ENCODE measurements at places on chromosomes 5 and 9.

DNA sequence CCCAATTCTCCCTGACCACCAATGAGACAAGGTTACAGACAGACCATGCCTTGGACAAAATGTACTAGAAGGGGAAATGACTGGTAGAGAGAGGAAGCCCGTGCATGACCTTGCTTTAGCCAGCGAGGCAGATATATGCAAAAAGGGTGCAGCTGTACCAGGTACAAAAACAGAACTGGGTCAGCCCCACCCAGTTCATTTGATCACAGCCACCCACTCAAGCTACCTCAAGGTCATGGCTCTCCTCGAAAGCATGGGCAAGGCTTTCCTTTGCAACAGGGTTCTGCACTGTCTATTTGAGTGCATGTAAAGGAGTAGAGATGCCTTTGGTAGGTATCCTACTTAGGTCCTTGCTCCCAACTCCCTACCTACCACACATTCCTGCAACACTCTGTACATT, 33.3 kb downstream of the TLE1 start:
- no peak for DNase-seq

GRCh38 chr5:179768326-179769085, 25.3 kb upstream of the LTC4S start:
- no peak for DNase-seq

DNA sequence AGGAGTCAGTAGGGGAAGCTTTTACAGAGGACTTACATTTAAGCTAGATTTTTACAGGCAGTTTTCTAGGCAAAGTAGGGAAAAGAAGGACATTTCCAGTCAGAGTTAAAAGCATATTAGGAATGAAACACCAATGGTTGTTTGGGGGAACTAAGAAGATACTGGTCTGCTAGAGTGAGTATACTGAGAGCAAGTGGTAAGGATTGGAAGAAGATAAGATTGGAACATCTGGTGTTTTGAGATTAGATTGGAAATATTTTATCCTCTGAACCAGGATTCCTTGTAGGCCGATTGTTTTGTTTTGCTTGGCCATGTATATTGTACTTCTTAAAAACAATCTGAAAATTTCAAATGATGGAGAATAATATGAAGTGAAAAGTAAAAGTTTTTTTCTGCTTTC, 7.7 kb downstream of the FBXO38 start:
- DNase-seq: no peak

DNA sequence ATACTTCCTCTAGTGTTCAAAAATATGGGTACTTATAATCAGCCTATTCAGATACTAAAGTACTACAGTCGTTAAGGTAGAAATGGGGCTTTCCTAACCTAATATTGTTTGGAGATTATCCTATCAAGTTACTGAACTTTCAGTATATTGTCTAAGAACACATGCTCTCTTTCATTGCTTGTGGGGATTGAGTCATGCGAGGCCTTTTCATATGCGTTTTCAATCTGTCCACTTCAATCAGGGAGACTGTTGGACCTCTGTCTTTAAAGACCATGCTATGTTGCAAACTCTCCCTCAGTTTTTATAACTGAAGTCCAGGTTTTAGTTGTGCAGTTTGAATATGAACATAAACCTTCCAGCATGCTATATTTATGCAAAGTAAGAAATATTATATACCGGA, 15.0 kb downstream of the PRR16 start:
- no peak for DNase-seq

DNA sequence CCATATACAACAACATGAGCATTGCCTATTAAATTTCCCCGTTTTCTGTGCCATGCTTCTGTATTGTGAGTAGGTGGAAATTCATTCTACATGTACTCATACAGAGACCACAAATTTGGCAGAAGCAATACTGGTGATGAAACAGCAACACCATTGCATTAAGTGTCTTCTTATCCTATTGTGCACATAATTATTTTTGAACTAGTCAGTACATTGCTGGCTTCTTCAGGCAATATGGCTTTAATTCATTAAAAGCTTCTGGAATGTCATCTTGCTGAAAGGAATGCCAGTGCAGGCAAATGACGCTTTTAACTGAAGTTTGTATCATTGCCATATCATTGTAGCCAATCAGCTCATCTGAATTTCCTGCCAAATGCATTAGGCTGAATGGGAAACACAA, 82.6 kb downstream of the KIAA1958 start:
- no peak for DNase-seq

- no peak for DNase-seq
These were observed 85.5 kb upstream of the MYO10 start for GRCh38 chr5:17021602-17021932.

GRCh38 chr9:74133921-74134320, 363.2 kb upstream of the RORB start:
- DNase-seq: no peak

- DNase-seq: peak; percentile 3
These were observed 841.9 kb upstream of the ACO1 start for GRCh38 chr9:31542384-31543055.

GRCh38 chr5:67170767-67171166, 25.8 kb downstream of the CD180 start:
- DNase-seq: no peak

- DNase-seq: no peak
These were observed 26.7 kb upstream of the ADAMTS2 start for GRCh38 chr5:179371681-179372680.

DNA sequence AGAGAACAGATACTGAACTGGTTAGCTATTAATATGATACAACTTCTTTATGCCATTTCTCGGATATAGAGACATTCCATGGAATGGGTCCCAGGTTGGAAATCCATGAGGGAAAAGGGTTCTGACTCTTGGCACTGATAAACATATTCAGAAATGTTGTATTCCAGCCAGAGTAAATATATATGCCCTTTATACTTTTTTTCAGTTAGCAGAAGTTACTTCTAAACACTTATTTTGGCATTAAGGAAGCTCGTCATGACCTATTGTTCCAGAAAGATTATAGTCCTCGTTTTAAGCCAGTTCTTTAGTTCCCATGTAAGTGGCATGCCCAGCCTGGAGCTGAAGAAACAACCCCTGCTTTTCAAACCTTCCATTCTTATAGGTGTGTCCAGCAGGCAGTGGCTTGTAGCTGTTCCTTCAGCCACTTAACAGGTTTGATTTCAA, 181.6 kb downstream of the CD180 start:
- DNase-seq: no peak

DNA sequence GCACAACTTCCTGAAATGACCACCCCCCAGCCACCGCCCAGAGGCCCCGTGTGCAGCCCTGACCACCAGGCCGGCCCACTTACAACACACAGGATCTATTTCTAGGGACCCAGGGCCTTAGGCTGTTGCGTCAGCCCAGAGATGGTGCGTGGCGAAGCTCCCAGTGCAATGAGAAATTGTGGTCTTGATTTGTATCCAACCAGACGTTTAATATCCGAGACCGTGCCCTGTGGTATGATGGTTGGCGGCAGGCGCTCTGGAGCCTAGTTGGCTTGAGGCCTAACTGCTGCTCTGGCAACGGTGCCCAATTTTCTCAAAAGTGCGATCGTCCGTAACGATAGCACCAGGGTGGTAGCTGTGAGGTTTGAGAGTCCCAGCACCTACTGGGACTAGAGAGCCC, 32.6 kb upstream of the SLC6A19 start:
- DNase-seq: no peak

GRCh38 chr9:6414247-6414641, 1.2 kb downstream of the UHRF2 start:
- DNase-seq: no peak

- DNase-seq: no peak
These were observed 95.7 kb downstream of the AGTPBP1 start for GRCh38 chr9:85645909-85646627.

GRCh38 chr5:50710838-50711237, 44.4 kb downstream of the PARP8 start:
- DNase-seq: no peak

DNA sequence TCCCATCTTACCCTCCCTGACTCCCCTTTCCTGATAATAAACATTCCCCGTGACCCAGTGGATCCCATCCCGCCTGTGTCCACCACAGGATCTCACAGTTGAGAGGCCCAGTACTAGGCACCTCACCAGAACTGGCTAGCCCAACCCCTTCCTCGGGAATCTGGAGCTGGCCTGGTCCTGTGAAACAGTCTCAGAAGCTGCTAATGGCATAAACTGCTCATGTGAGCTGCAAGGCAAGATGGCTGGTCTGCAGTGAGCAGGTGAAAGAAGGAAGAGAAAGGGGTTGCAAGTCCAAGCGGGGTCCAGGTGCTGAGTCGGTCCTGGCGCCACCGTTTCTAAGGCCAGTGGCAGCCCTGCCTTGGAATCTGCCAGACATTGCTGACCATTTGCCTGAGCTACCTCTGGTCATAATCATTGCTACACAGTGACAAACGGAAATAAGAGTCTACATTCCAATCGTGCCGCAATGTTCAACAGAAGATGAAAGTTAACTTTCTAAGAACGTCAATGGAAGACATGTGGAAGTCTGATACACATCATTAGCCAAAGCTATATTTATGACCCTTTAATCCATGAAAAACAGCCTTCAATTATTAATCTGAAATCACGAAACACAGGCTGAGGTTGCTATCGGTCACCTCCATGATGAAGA, 33.7 kb downstream of the DNAH5 start:
- DNase-seq: no peak

DNA sequence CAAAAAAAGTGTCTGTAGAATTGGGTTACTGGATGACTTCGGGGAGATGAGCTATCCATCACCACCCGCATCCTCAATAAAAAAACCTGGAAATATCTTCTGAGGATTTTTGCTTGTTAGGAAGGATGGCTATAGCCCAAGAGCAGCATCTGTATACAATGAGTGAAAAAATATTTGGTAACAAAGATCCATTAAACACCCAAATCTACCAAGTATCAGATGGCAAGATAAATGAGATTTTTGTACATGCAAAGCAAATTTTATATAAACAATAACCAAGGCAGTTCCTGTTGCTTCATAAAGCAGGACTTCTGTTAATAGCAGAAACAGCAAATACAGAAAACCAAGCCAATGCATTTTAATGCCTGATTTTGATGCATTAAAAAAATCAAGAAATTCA, 166.6 kb downstream of the SLC28A3 start:
- no peak for DNase-seq

DNA sequence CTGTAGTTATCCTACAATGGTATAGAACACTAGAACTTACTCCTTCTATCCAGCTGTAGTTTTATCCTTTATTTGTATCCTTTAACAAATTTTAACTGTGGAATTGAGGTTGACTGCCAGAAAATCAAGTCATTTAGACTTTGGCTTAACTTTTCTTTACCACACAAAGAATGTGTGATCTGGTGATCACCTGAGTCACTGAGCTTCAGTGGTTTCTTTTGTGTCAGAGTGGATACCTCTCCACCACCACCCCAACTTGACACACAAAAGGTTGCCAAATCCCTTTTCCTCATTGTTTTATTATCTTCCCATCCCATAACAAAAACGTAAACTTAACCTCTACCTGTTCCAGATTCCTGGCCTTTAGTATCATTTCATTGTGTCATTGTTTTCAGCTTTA, 5.5 kb downstream of the OTULIN start:
- no peak for DNase-seq

- DNase-seq: no peak
These were observed 27.7 kb downstream of the FGD3 start for GRCh38 chr9:92974761-92975755.

- DNase-seq: no peak
These were observed 9.9 kb upstream of the ARL15 start for GRCh38 chr5:54320256-54320655.

- DNase-seq: no peak
These were observed 7.8 kb downstream of the ENG start for GRCh38 chr9:127846443-127847177.

- DNase-seq: no peak
These were observed 58.7 kb upstream of the RNU6ATAC start for GRCh38 chr9:134223091-134223490.

DNA sequence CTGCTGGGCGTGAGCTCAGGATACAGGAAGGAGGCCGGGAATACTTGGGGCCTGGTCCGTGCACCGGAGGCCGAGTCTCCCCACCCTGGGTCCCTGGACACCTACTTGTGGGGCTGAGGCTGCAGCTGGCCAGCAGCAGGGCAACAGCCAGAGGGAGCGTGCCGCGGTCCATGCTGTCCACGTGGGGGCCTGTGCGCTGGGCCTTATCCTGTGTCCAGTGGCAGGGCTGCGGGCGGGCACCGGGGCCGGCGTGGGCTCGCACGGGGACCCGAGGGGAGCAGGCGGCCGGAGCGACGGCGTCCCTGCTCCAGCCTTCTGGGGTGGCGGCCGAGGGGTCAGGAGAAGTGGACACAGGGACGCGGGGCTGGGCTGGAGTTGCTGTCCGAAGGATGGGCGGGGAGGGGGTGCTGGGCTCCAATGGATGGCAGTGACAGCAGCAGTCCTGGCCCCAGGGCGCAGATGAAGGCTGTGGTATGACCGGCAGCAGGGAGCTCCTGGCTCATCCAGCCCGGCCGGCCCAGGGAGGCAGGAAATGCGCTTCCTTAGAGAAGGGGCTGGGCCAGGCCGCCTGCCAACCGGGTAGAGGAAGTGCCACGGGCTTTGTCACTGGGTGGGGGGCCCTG, at the start of gene ENG:
TSS of gene ENG (minus strand) at position 475 of the 623 bp plus-strand sequence. CDS start at position 172, 303 bp downstream.
- no peak for DNase-seq

DNA sequence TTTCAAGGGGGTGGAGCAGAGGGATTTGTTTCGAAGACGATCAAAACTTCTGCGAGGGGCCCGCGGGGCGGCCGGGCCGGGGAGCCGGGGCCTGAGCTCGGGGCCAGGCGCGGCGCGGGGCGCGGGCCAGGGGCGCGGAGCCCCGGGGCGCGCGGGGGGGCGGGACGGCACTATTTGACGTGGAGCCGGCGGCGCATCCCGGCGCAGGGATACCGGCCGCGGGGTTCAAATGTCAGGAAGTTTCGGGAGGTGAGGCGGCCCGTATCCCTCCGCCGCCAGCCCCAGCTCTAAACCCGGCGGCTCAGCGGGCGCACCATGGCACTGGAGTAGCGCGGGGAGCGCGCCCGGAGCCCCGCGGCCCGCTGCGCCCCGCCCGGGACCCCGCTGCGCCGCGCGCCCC, at the start of gene LMX1B:
TSS of gene LMX1B (plus strand) at position 278 of the 400 bp plus-strand sequence. CDS start 522 bp downstream, outside the sequence.
- no peak for DNase-seq

DNA sequence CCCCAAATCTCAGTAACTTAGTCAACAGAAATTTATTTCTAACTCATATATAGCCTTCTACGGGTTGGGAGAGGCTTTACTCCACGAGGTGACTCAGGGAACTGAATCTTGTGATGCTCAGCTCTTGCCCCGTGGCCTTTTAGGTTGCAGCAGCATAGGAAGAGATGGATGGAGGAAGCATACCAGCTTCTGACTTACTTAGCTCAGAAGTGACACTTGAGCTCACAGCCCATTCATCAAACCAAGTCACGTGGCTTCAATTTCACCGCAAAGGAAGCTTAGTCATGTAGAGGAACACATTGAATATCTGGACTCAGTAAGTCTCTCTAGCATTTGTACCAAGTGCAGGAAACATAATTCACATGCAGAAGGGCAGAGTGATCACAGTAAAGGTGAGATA, 124.1 kb upstream of the KCNN2 start:
- DNase-seq: no peak

Data from effector CD4-positive, alpha-beta T cell (primary cell).